ENCODE measurements at places on chromosomes 5 and 9. TPM values are rescaled to one million over a fixed set of nuclear protein-coding genes. Genes with fewer than 3 reads are reported as not detected.

SMARCA2 gene
- total RNA-seq = 242 TPM

ADAMTS6 gene
- 43.3 TPM for total RNA-seq

FRMPD1 gene
- total RNA-seq = not detected

GAPT gene
- total RNA-seq = not detected

GRCh38 chr9:136700959-136701667, 11.3 kb upstream of the DIPK1B start:
- DNase-seq = peak; percentile 62

- DNase-seq = no peak
These were observed 78.7 kb downstream of the SNCAIP start for GRCh38 chr5:122390694-122391093.

DNA sequence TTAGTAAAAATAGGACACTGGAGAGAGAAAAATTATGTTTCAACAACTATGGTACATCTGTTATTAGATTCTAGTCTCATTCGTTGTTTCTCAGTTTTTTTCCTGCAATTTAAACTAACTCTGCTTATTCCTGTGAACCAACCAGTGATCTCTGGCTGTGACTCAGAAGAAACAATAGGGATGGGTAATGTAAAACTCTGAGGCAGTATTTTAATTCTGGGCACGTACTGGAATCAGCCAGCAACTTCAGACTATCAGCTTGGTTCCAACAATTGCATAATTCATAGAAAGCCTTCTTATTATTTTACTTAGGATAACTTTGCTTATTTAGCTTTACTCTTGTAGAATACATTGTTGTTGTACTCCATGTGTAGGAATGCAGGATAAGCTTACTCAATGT, 28.8 kb downstream of the MLLT3 start:
- DNase-seq = no peak

GRCh38 chr5:5209510-5210286, 69.6 kb downstream of the ADAMTS16 start:
- no peak for DNase-seq

DNA sequence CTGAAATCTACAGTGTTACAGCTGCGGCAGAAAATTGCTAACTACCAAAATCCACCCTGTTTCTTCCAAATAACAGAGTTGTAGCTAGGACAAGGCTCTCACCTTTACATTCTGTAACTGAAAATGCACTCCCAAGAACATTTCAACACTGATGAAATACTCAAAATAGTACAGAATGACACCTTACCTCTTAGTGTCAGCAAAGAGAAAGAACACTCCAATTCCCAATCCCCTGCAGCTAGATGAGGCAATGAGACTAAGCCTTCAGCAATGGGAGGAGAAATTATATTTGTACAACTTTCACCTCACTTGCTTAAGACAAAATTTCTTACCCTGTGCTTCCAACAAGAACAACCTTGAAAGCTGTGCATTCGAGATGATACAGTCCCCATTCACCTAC, 31.2 kb downstream of the STRBP start:
- no peak for DNase-seq

DNA sequence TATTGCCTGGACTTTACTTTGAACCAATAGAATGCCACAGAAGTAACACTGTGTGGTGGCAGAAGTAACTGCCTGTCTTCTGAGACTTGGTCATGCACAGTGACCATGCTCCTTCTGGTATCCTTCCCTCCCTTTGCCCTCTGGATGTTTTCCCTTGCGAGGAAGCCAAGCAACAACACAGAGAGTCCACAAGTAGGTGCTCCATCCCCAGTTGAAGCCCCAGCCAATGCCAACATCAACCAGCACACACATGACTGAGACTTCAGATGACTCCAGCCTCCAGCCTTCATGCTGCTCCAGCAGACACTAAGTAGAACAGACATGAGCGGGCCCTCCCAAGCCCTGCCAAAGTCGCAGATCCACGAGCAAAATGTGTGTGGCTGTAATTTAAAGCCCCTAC, 129.6 kb downstream of the EPB41L4A start:
- DNase-seq = peak; percentile 6

- DNase-seq = no peak
These were observed 99.7 kb downstream of the ST8SIA4 start for GRCh38 chr5:100803397-100803796.

DNA sequence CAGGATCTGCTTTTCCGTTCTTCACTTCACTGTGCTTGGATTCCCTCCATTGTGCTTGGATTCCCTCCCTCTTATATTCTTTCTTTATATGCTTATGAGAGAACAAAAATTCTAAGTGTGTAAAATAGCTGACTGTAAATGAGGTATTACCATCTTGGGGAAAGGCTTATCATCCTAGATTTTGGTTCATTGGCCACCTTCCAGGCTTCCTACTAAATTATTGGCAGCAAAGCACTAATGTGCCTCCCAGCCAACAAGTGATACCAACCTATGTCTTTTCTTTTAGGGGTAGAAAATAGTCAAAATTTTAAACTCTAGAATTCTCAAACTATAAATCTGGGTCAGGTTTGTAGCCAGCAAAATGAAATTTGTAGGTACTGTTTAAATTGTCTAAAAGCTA, 52.7 kb downstream of the NDUFAF2 start:
- DNase-seq = no peak

GRCh38 chr9:119343059-119343990, 25.9 kb downstream of the BRINP1 start:
- DNase-seq = no peak

DNA sequence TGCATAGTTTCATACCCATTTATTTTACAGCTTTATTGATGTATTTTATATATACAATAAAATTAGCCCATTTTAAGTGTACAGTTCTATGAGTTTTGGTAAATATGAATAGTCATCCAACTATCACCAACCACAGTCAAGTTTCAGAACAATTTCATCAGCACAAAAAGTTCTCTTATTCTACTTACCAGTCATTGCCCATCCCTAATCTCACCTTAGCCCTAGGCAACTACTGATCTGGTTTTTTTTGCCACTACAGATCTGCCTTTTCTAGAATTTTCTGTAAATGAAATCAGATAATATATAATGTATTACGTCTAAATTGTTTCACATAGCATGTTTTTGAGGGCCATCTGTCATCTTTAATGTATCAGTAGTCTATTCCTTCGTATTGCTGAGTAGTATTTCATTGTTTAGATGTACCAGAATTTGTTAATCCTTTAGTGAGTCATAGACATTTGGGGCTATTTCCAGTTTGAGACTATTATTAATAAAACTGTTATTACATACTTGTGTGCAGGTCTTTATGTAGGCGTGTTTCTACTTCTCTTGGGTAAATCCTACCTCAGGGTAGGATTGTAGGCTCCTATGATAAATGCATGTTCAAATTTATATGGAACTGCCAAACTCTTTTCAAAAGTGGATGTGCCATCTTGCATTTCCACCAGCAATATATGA, 198.5 kb upstream of the ADAMTSL1 start:
- DNase-seq = no peak
